ENCODE measurements at places on chromosomes 2 and 18.

GRCh38 chr2:222861411-222862105 is 722 bp downstream of the ACSL3 start:
- no peak for DNase-seq

GRCh38 chr2:241925821-241926441 is 56.4 kb downstream of the RTP5 start:
- no peak for DNase-seq

- DNase-seq: no peak
Measured at GRCh38 chr2:238864207-238865014, 16.5 kb downstream of the TWIST2 start.

- DNase-seq: no peak
Measured at GRCh38 chr2:25127646-25128045, 40.7 kb downstream of the POMC start.

- no peak for DNase-seq
Measured at GRCh38 chr18:29154758-29155725, 978.1 kb upstream of the CDH2 start.

DNA sequence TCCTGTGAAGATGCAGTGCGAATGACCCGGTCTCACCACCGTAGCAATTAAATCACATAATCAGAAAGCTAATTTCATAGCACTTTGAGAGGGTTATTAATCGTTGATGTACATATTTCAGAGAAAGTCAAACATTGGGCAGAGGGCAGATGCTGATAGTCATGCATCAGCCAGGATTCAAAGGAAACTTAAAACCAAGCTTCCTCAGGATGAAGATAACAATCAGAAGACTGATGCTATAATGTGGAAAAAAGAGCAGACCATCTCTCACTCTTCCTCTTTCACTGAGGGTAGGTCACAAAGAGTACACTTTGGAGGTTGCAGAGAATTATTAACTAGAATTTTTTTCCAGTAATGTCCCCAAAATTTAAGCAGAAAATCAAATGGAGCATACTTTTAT is 1027.7 kb upstream of the ZEB2 start:
- DNase-seq: no peak

All from cortex of kidney (tissue), 1 donor.